ENCODE measurements at places on chromosomes 6 and 20.

- DNase-seq: no peak
Measured at GRCh38 chr20:48090784-48091183, 305.5 kb upstream of the SULF2 start.

DNA sequence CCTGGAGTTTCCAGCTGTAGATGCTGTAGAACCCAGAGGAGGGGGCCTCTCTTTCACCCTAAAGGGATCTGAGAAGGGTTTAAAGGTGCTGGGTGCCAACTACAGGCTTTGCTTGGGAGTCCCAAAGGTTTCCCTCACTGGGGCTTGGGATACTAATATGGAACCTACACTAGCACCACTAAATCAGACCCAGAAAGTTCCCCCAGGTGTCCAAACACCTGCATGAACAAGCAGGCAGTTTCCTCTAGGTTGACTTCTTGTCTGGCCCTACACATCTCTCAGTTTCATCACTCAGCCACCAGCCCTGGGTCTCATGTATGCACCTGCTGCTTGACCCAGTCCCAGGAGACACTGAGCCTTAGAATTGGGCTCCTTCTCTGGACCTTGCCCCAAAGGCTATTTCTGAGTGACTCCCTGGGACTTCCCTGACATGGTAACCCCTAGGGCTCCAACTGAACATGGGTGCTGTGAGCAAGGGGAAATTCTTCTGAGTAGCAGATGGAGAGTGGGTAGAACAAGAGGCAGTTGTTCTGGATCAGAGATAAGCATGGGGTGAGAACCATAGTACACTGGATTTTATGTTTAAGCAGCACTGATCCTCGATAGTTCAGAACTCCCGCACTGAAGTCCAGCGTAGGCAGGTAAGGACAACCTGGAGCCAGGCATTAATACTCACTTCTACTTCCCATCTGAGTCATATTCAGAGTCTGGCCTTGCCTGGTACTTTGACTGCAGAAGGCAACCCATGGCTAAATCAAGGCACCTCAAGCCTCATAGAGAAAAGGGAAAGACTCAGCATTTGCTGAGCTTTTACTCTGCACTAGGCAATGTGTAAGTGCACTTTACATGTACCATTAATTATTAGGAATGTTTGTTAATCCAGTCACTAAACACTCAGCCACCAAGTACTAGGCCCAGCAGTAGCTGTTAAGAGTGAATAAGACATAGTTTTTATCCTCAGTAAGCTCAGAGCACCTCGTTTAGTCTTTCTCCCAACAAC lies 16.8 kb downstream of the BCL2L1 start:
- DNase-seq: peak; percentile 77

GRCh38 chr6:140980265-140980887 lies 1152.3 kb upstream of the GJE1 start:
- DNase-seq: no peak

GRCh38 chr20:44069203-44070011 lies 117.6 kb downstream of the JPH2 start:
- no peak for DNase-seq

DNA sequence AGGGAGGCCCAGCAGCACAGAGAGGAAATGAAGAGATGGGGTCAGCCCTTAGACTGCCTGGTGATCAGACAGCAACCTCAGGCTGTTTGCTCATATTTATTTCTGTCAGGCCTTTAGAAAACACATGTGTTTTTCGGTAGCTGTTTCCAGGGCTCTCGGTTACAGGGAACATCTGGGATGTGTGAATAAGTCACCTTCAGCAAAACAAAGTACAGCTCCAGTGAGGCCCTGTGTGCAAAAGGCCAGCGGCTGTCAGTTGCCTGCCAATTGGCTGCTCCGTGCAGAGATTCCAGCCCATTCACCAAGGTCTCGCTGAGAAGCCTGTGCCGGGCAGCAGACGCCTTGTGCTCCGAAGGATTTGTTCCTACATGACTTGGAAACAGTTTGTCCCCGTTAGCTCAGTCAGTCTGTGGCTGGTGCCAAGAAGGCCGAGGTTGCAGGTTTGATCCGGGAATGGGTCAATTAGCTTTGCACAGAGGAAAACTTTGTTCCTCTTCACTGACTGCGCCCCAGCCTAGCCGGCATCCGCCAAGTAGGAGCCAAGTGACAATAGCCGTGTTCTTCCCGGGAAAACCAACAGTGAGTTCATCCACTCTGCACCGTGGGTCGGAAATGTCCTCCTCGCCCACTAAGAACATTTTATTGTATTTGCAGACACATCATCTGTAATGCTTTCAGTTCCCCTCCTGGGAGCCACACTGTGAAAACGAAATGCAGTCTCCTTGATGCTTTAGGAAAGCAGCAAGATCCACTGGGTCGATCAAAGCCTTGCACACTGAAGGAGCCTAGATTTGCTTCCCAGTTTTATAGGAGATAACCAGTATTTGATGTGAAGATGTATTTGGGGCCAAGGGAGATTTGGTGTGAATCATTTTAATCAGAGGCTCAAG lies 315.4 kb upstream of the CDYL start:
- no peak for DNase-seq

DNA sequence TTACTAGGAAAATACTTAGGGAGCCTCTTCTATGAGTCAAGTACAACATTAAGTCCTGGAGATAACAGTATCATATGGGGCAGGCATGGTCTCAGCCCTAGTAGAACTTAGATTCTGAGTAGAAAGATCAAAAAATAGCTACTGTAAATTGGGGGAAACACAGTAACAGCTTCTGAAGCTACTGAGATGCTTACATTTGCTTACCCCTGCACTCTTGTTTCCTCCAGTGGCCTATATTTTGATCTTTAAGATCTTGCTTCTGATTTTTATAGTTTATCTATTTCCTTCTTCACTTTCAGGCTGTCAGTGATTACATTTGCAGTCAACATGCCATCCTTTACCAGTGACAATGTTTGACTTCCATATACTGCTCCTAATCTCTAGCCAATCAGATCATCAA lies 35.3 kb downstream of the HIVEP2 start:
- no peak for DNase-seq

- no peak for DNase-seq
Measured at GRCh38 chr20:21835042-21835441, 129.6 kb downstream of the PAX1 start.

DNA sequence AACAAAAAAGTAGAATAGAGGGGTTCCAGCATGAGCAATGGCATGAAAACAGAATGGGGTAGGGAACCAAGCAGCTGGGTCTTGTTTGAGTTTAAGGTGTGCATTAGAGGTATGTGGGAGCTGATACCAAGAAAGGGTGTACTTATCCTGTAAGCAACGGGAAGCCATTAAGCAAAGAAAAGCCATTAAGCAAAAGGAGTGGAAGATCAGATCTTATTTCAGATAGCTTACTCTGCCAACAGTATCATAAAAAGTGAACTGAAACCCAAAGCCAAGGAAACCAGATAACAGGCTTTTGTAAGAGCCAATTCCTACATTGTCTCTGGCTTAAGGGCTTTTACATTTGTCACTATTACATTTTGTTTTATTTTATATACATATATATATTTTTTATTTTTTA lies 21.3 kb upstream of the BEND6 start:
- DNase-seq: no peak

- DNase-seq: no peak
Measured at GRCh38 chr20:32314768-32315167, 37.3 kb downstream of the KIF3B start.

DNA sequence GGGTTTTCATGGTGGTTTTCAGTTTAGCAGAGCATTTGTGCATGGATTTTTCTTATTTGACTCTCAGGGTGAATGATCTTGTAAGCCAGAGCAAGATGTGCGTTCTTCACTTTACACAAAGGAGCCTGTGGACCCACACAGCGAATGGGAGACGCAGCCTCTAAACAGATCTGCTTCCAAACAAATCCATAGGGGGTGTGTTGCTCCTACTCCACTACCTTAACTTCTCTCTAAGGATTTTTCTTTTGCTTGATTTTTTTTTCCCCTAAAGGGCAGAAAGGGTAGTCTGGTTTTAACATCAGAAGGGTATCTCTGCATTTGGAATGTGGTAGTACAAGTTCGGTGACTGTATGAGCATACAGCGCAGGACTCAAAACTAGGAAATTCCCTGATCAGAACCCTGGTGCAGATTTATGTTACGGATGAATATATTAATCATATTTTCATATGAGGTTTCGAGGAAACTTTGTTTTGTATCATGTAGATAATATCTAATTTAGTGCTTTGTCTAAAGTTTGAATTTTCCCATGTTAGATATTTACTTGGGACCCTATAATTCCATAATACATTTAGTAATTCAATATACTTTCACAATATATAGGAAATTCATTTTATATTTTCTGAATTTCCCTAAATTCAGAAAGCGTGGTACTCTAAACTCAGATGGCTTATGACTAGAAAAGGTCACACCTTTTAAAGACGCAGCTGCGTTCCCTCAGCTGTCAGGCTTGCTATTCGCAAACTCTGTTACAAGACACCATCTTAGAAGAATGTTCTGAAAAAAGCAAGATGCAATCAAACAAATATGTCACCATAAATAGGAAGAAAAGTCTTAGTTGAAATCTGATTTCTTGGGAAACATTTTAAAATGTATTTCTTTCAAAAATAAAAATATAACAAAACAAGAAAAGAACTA lies 196.9 kb downstream of the TMEM242 start:
- DNase-seq: no peak
